ENCODE measurements at places on chromosomes 12 and 14.
A peak's percentile ranks its signal among the peaks of the same experiment; 100 is the strongest.

GRCh38 chr12:43286986-43287385, 265.0 kb downstream of the ADAMTS20 start:
- no peak for DNase-seq

DNA sequence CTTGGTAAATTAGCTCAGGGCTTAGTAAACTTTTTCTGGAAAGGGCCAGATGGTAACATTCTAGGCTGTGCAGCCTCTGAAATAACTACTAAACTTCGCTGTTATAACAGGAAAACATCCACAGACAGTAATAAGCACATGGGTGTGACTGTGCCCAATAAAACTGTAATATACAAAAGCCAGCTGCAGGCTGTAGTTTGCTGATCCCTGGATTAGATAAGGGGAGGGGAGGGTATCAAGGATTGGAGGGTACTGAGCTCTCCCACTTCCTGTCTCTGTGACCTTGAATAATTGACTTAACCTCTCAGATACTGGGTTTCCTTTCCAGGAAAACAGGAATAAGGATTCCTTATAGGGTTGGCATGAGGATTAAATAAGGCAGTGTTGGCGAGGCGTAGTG, 81.2 kb downstream of the CCDC60 start:
- DNase-seq: no peak

DNA sequence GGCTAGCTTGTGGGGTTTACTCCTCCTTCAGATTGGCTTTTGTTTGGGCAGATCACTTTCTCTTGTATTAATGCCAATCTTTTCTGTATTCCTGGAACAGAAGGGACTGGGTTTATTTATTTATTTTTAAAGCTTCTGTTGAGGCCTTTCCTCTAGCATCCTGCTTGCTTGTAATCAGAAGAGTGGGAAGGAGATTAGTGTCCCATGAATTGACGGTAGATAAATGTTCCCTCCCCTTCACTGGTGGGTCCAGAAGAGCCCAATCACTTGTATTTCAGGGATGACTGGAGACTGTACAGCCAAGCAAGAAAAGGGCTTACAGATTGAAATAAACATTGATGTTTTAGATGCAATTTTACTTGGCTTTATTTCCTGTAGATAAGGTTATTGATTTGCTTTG, 71.0 kb downstream of the LIN52 start:
- no peak for DNase-seq

GRCh38 chr14:58367296-58367695, 28.4 kb upstream of the TOMM20L start:
- DNase-seq: no peak

DNA sequence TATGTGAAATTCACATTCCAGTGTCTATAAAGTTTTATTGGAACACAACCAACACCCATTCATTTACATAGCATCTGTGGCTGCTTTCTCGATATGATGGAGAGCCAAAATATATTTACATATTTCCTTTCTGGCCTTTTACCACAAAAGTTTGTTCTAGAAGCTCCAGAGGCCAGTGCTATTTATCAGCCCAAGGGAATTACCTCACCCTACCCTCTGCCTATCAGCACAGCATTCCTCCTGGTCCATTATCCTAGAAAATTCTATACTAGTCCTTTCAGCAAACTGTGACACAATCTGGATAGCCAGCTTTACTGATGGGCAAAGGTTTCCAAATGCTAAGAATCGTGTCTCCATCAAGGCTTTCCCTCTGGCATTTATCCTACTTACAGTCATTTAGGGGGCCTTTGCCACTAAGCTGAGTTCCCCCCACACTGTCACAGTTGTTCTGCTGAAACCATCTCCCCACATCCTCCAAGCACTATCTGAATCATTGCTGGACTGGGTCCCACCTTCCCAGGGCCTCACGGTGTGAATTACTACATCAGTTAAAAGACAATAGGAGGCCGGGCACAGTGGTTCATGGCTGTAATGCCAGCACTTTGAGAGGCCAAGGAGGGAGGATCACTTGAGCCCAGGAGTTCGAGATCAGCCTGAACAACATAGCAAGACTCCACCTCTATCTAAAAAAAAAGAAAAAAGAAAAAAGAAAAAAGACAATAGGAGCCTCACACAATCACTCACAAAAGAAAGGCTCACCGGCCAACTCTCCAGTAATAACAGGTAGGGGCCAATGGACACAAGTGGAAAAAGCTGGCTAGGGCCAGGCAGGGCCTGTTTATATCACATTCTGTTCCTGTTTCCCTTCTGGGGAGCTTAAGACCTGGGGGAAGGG, 12.1 kb downstream of the SYNE3 start:
- DNase-seq: peak; percentile 67

DNA sequence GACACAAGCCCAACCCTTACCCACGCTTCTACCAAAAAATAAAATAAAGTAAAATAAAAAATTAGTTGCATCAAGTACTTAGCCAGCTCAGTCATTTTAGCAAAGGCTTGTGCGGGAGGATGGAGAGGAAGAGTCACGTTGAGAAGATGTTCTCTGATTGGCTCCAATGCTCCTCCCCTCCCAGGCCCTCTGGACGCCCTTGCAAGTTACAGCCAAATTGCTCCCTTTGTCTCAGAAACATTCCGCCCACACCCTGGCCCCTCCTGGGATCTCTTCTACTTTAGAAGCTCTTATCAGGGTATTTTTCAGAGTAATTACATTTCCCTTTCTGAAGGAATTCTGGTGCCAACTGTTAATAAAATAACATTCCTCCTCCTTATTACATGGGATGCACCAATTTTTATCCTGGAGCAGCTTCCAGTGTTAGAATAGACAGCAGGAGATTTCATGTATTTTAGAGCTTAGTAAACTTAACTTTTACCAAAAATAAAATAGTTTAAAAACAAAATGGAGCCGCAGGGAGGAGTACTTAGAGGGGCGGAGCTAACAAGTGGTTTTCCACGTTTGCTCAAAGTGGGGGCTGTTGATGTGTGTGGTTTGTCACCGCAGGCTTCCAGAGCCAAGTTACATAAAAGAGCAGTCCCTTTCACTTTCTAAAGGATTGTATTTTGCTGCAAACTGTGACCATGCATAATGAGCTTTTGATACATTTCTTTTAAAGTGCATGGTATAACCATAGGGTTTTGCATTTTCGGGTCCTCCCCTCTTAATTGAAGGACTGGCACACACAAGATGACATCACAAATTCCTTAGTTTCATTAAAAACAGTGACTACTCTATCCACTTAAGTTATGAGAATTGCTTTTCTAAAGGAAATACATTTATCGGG, 71.7 kb upstream of the RAP1B start:
- DNase-seq: peak; percentile 84

DNA sequence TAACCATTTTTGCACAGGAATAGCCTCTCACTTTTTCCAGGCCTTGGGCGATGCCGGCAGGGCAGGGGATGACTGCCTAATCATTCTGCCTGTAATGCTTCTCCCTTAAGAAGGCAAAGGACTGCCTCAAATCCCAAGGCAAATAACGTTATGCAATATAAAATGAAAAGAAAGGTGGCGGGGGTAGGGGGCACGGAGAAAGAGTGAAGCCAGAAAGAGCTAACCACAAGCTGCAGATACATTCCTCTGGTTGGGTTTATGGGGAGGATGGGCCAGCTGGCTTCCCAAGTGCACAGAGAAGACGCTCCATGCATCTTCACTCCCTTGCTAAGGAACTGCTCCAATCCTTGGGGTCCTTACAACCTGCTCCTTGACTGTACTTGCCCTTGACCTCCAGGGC, 229.5 kb downstream of the FOXN3 start:
- no peak for DNase-seq

DNA sequence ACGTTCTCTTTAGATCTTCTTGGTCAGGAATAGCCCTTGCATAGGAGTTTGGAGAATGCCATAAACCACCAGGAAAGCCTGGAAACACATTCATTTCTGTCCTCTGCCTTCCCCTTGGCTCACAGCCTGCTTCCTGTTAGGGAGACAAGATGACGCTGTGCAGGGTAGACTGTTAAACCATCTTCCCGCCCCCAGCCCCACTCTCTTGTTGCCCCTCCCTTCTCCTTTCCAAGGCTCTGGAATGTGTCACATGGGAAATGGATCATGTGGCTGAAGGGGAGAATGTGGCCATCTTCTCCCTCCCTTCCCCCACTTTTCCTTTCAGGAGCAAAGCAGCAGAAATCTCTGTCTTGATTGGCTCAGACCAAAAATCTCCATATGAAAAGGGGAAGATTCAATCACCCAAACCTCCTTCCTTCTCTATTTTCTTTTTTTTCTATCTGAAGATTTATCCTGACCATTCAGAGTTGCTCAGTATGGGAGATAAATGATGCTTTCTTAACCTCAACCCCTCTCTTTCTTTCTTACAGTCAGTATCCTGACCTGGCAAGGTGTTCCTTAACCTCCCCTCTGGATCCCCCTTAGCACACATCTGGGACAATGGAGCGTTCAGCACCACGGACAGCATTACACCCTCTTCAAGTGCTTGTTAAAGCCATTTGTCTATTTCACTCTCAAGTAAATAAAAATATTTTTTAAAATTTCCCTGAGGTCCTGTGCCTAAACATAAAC, 11.4 kb downstream of the GPR19 start:
- DNase-seq: peak; percentile 66

DNA sequence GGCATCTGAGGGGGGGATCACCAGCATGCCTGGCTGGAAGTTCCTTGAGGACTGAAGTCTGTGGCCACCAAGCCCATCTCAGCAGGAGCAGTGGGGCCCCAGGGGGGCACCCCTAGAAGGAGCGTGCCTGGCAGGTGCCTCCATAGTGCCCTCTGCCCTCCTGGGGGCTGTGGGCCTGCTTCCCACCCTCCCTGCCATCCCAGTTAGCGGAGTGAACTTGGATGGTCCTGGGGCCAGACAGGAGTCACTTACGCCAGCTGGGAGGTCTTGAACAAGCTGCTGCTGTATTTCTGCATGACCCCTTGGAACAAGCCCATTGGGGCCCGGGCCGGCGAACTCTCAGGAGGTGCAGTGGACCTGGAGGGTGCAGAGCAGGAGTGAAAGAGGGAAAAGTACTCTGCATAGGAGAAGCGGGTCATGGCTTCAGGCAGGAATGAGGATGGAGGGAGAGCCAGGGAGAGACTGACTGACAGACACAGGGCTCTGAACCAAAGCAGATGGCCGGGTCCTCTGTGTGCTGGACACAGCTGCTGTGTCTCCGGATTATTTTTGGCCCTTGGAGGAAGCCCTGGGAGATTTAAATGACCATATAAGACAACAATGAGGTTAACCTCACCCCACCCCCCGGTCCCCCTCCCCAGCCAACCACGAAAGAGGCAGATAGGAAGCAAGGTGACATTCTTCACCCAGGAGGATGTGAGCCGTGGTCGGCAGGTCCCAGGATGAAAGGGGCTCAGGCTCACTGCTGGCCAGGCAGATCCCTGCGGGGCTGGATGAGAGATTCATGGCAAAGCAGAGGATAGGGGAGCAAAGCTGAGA, 19.6 kb downstream of the ASB2 start:
- no peak for DNase-seq

GRCh38 chr14:94780536-94781399, 10.9 kb upstream of the GSC start:
- no peak for DNase-seq

GRCh38 chr14:97196336-97196735, 399.2 kb downstream of the VRK1 start:
- DNase-seq: no peak

- DNase-seq: peak; percentile 97
These were observed at the start of gene NFATC4 for GRCh38 chr14:24367514-24368211. TSS of gene NFATC4 (plus strand) at chr14:24368184. CDS start at chr14:24368341, 157 bp downstream.

DNA sequence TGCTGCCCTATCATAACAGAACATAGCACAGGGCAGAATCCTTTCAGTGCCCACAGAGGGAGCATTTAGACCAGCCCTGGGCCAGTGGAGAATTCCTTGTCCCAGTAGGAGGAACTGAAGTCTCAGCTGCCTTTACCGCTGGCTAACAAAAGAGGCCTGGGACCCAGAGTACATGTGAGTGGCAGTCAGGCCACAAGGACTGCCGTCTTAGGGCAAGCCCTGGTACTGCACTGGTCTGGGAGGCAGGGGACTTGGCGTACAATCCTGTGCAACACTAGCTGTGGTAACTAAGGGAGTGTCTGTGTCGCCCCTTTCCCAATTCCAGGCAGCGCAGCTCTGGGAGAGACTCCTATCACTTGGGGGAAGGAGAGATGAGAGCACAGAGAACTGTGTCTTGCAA, 17.0 kb upstream of the CSRP2 start:
- DNase-seq: no peak

Data from EH (cell line).